ENCODE measurements at places on chromosomes 2 and 18.

DNA sequence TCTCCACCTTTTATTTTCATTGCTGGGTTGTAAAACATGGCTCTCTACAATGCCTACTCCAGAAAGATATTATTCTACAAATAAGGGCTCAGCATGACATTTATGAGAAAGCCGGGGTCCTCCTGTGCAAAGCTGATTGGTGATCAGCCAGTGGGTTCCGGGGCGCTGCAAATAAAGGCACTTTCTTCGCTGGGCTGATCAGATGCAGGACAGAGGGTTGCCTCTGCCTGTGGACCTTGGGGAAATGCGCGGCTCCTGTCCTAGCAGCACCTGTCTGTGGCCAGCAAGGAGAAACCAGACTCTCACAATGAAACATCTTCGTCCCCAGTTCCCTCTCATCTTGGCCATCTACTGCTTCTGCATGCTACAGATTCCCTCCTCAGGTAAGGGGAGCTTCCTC is at the start of gene NMS:
TSS of gene NMS (plus strand) at position 301 of the 400 bp plus-strand sequence. CDS start at position 308, 7 bp downstream.
- no peak for DNase-seq

DNA sequence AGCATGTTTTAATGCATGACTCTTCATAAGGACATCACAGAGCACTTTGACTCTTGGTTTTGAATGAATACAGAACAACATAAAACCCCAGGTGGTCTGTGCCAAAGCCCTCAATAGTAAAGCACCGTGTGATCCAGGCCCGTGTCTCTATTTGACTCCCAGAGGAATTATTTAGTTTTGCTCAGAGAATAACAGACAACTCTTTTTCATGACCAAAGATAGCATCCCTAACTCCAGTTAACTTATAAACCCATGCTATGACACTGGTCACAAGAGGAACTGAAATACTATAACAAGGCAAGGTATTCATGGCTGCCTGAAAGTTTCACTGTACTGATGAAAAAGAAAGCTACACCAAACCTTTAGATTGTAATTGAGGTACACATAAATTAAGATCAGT is 128.4 kb downstream of the IKZF2 start:
- DNase-seq, result no peak

DNA sequence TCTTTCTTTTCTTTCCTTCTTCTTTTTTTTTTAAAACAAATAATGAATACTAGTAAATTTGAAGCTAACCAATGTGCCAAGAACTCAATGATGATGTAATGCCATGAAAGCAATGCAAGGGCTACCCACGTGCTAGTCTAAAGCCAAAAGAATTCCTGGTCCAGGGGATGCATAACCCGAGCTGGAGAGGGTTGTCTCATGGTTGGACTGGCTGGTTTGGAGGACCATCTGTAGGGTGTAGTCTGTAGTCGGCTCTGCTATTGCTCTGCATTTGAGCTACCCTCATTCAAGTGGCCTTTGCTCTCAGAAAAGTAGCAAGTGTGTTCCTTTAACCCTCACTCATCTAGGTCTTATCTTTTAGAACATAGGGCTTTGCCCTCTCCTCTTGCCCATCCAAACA is 469.6 kb upstream of the CELF4 start:
- no peak for DNase-seq

DNA sequence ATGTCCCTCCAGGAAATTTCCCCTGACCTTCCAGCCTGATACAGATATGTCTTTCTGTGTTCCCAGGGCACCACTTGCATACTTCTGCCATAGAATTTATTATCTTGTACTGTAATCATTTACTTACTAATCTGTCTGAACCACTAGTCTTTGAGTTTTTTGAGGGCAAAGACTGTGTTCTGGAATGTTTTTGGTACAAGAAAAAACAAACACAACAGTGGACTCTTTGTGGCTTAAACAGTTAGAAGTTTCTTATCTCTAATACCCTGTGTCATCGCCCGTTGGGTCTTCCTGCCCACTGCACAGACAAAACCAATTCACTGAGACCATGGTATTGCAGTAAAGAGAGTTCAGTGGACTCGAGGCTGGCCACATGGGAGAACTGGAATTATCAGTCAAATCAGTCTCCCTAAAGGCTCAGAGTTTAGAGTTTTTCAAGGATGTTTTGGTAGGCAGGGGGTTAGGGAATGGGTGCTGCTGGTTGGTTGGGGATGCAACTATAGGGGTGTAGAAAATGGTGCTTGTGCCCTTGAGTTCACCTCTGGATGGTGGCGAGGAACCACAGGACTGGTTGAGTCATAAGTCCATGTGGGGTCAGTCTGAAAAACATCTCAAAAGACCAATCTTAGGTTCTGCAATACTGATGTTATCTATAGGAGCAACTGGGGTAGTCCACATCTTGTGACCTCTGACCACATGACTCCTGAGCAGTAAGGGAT is 20.3 kb downstream of the RALB start:
- no peak for DNase-seq

- DNase-seq, result no peak
Measured at GRCh38 chr2:222180619-222181018, 118.2 kb downstream of the PAX3 start.

DNA sequence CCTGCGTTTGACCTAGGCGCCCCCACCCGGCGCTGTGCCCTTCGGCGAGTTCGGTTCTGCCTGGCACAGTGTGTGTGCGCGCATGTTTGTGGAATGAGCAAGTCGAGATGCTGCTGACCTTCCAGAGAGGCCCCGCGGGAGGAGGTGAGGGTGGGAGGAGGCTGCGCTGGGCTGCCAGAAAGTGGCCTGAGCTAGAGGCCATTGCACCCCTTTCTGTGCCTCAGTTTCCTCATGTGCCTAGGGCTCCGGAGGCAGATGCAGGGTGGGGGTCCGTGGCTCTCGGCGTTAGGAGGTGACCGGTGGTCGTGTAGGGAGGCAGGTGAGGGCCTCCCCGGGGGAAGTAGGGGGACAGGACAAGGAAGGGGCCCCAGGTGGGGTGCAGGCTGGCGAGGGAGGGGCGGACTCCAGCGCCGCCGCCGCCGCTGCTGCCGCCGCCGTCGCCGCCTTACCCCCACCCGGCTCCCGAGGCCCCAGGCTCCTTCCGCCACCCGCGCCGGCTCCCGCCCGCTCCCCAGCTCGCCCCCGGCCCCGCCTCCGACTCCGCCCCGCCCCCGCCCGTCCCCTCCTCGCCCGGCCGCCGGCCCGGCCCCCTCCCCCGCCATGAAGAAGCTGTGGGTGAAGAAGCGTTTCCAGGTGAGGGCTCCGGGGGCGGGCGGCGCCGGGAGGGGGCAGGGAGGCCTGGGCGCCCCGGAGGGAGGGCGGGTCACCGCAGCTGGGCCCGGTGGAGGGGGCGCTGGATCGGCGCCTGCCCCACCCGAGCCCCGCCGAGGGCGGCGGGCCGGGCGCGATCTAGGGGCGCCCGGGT is 7.0 kb downstream of the SPEG start:
- DNase-seq, result peak; percentile 14
